ENCODE measurements at places on chromosomes 4 and X. TPM values are rescaled to one million over a fixed set of nuclear protein-coding genes. Genes with fewer than 3 reads are reported as not detected.

- H3K4me1 ChIP-seq, result no peaks in the 10 kb centered on the region
- no peaks in the 10 kb centered on the region for H3K27me3 ChIP-seq
- H3K4me3 ChIP-seq, result no peak overlapping the region
Measured at GRCh38 chrX:7711167-7711566, 131.8 kb upstream of the VCX start.

DNA sequence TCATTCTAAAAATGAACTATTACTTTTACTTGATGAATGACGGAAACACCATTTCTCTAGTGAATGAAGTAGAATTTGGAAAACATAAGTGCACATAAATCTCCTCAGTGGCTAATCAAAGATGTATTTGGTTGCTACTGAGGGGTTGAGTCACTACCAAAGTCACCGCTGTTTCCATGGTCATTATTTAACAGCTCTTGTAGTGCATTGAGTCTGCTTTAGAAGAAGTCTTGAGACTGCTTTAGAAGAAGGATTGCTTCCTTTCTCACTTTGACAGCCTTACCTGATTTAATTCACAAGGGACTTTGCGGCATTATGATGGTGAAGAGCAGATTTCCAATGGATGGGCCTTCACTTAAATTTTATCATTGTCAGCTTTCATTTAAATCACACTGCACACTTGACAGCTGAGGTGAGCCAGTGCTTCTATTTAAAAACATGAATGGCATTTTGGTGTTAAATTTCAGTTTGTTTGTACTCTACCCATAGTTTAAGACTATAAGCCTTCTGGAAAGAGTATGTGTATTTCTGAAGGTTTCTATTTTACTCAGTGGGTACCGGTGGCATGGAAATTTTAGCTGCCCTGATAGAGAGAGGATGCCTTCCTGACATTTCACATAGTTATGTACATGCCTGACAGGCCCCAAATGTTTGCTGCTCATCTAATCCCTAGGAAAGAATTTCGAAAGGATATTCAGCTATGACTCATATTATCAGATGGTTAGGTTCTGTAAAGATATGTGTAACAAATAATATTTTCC, 9.5 kb downstream of the ASB5 start:
- no peaks in the 10 kb centered on the region for H3K27me3 ChIP-seq
- no peaks in the 10 kb centered on the region for H3K36me3 ChIP-seq
- no peak for DNase-seq
- no peak overlapping the region for H3K4me3 ChIP-seq

The GALNTL6 gene
- total RNA-seq, result 0.99 TPM

DNA sequence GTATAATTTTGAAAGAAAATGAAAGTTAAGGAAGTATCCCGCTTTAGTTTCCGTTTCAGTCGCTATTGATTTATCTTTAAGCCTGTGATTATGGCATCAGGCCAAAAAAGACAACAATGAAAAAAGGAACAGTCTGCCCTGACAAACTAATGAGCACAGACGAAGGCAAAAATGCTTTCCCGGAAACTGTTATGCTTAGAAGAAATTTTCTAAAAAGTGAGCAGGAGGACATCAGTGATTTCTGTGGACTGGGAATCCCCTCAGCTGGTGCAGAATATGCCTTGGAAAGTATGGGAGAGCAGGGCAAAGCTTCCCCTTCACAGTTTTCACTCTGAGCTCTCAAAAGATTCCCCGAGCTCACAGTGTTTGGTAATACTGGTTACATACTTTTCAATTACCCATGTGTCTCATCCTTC, 5.1 kb upstream of the CXCL10 start:
- peaks cover 20% of the 10 kb centered on the region for H3K4me1 ChIP-seq
- H3K27ac ChIP-seq, result no peak overlapping the region
- H3K4me3 ChIP-seq, result peak overlapping the region; percentile 6
- no peaks in the 10 kb centered on the region for H3K27me3 ChIP-seq
- H3K36me3 ChIP-seq, result no peaks in the 10 kb centered on the region
- peak; percentile 40 for DNase-seq

- H3K27ac ChIP-seq, result no peak overlapping the region
- no peak overlapping the region for H3K4me3 ChIP-seq
- H3K4me1 ChIP-seq, result no peaks in the 10 kb centered on the region
Measured at GRCh38 chr4:147891476-147892115, 159.7 kb downstream of the ARHGAP10 start.

Data from B cell (primary cell).